ENCODE measurements at places on chromosomes 13 and 19.

GRCh38 chr13:75461314-75461713, 20.7 kb downstream of the TBC1D4 start:
- DNase-seq = no peak

DNA sequence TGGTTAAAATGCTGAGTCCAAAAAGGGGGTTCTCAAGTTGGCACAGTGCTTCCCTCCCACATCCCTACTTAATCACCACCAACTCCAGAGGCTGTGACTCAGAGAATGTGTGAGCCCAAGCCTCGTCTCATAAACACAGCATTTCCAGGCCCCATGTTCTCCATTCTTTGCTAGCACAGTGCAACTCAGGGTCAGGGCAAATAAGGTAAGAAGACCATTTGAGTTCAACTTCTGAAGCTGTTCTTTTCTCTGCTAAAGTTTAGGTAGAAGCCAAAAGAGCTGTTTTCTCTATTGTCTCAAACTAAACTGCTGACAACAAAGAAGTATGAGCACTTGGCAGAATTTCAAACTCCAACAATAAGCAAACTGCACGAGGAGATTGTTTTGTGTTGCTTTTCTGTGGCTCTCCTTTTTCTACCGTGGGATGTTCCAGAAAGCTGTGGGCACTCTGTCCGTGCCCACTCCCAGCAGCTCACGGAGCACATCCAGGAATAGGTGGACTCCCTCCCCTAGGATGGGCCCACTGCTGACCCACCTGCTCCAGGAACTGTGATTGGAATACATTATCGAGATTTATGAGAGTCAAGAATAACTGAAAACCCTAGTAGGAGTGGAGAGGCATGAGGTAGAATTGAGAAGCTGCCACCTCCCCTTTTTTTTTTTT, 494.3 kb downstream of the COG6 start:
- peak; percentile 9 for DNase-seq

DNA sequence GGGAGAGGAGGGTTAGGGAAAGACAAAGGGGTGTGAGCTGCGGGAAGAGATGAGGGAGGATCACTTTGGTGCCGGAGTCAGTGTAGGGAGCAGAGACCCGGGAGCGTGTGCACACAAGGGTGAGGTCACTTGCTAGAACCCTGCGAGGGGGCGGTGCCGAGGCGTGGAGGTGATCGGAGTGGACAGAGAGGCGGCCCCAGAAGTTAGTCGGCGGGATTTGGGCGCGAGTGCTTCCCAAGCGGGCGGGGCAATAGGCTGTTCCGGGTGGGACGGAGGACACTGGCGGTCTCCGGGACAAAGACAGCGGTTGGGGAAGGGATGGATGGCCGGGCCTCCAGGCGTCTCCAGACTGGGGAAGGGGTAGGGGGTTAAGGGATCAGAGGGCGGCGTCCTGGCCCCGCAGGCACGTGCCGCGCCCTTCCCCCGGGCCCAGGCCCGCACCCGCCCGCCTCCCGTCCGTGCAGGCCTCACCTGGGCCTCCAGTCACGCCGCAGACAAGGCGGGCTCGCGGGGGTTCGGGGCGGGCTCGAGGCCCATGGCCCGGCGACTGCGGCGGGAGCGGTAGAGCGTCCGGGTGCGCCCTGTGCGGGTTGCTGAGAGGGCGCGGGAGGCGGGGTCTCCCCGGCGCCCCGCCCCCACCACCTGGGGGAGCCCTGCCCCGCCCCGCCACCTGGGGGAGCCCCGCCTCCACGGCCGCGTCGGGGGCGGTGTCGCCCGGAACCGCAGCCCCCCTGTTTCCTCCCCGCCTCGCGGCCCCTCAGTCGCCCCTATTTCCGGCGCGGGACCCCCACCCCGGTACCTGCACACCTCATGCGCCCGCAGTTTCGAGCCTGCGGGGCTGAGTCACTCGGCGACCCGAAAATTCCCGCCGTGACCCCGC, at the start of gene LPAR2:
Gene LPAR2 (minus strand): TSS at position 600 of the 880 bp plus-strand sequence. CDS start 945 bp downstream, outside the sequence.
- DNase-seq = no peak

- DNase-seq = no peak
Measured at GRCh38 chr19:15935167-15935702, 906 bp upstream of the CYP4F11 start.

GRCh38 chr13:43240278-43240677, 216.9 kb downstream of the DNAJC15 start:
- no peak for DNase-seq

- DNase-seq = no peak
Measured at GRCh38 chr13:25037057-25037813, 58.7 kb upstream of the PABPC3 start.

- DNase-seq = no peak
Measured at GRCh38 chr13:33743438-33744368, 74.2 kb upstream of the RFC3 start.

DNA sequence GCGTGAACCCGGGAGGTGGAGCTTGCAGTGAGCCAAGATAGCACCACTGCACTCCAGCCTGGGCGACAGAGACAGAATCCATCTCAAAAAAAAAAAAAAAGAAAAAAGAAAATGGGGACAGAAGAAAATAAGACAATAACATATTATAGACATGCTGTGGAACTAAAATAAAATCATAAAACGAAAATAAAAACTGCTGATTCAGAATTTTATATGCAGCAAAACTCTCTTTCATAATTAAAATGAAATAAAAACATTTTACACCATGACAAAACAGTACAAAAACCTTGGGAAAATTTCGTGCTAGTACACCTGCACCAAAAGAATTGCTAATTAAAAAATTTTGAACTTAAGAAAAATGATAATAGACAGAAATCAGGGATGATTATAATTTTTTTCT, 2245.1 kb downstream of the PCDH9 start:
- no peak for DNase-seq

GRCh38 chr13:111034811-111035210, 80.3 kb upstream of the ARHGEF7 start:
- DNase-seq = no peak

DNA sequence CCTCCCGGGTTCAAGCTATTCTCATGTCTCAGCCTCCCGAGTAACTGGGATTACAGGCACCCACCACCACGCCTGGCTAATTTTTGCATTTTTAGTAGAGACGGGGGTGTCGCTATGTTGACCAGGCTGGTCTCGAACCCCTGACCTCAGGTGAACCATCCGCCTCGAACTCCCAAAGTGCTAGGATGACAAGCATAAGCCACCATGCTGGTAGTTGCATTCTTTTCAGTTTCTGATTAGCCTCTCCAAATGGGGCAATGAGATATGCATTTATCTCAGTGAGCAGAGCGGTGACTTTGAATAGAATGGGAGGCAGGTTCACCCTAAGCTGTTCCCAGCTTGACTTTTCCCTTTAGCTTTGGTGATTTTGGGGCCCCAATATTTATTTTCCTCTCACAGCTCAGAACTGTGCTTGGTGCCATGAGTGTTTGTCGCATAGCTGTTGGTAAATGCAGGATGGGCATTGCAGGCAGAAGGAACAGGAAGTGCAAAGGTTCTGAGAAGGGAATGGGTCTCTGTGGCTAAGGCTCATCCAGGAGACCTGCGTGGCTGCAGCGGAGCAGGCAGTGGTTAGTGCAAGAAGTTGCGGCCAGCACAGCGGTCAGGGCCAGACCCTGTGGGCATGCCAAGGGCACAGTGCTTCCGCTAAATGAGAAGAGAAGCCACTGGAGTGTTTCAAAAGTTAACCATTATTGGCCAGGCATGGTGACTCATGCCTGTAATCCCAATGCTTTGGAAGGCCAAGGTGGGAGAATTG, 20.7 kb downstream of the LYPD3 start:
- no peak for DNase-seq

DNA sequence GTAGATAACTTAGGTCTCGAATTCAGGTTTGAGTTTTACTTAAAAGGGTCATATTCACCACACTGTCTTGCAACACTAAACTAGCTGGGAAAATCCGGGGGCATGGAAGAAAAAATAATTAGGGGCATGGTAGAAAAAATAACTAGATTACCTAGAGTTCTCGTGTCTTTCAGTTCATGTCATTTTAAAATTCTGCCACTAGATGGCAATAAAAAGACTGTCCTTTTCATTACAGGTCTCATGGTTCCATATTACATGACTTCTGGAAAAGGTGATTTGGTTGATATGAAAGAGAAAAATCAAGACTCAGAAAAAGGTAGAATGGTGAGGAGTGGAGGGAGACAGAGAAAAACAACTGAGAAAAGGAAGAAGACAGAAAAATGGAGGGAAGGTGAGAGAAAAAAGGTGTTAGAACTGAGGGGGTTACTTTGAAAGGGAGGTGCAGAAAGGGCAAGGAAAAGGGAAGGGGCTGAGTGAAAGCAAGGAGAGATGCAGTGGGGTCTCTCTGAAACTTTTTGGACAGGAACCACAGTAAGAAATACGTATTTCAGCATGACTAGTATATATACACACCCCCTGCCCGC, 299.0 kb downstream of the KLF12 start:
- no peak for DNase-seq

DNA sequence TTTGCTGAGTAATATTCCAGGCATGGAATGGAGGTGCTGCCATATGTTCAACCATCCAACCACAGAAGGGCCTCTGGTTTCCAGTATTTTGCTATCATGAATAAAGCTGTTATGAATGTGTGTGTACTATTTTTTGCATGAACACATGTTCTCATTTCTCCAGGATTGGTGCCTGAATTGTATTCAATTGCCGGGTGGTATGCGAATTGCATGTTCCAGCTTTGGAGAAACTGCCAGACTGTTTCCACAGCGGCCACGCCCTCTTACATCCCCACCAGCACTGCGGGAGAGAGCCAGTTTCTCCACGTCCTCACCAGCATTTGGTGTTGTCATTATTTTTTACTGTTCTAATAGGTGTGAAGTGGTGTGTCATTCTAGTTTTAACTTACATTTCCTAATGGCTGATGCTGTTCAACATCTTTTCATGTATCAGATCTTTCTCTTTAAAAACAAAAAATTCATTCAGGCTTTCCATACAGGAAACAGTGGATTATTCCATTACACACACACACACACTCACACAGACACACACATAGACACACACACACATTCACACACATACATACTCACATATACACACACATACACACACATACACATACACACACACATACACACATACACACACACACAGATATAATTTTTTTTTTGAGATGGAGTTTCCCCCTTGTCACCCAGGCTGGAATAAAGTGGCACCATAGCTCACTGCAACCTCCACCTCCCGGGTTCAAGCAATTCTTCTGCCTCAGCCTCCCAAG, 154.1 kb downstream of the PTPRS start:
- DNase-seq = no peak

DNA sequence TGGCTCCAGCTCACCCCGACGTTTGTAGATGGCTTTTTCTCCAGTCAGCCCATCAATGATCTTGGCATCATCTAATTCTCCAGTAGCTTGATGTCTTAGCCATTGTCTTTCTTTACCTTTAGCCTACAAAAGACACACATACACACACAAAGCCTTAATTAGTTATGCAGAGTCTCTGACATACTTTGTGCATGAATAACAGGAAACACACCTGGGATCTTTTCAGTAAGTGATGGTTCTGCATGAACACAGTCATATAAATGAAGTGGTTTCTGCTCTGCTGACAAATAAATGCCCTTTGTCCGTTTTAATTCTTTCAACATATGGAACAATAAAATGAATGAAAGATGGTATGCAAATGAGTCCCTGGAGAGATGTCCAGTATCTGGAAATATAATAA, 133.3 kb downstream of the RGCC start:
- no peak for DNase-seq

DNA sequence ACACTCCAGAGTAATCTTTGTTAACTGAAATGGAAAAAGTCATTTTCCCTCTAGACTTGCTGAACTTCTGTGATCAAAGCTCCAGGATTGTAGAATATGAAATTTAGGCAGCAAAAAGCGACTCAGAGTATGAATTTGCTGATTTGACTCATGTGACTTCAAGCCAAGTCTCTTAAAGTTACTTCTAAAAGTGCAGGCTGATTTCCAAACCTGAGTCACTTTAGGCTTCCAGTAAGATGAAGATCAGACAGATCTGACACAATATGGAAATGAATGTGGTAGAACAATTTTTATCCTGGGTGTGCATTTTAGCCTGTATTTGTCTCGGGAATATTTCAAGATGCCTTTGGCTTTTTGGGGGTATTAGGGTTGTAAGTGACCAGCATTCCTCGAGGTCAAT, 151.0 kb upstream of the TMTC4 start:
- no peak for DNase-seq

GRCh38 chr13:62653371-62653770, 1237.7 kb upstream of the PCDH20 start:
- DNase-seq = no peak

- peak; percentile 65 for DNase-seq
Measured at GRCh38 chr19:1302533-1303239, 17.0 kb downstream of the EFNA2 start.

DNA sequence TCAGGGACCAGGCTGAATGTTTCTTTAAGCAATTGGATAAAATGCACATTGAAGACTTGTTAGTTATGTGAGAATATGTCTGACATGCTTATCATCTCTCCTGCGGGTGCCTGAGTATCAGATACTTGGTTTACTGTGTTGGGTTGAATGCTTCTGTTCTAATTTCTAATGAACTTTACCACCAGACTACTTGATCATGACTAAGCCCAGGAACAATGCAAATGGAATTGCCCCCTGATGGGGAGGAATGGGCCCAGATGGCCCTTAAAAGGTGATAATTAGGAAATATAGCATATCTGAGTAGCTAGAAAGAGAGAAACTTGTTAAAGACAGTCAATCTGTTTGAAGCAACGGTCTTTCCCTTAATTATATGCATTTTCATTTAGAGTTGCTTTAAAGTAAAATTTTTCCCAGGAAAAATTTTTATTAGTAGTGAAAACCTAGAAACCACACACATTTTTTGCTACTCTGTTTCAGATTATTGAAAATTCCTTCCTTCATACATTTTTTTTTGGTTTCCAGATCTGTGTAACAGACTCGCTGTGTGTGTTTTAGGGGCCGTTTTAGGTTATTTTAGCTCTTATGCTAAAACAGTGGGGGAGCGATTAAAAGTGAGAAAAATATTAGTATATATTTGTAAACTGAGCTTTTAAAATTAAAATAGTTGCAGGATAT, 186.6 kb downstream of the TM9SF2 start:
- DNase-seq = no peak

DNA sequence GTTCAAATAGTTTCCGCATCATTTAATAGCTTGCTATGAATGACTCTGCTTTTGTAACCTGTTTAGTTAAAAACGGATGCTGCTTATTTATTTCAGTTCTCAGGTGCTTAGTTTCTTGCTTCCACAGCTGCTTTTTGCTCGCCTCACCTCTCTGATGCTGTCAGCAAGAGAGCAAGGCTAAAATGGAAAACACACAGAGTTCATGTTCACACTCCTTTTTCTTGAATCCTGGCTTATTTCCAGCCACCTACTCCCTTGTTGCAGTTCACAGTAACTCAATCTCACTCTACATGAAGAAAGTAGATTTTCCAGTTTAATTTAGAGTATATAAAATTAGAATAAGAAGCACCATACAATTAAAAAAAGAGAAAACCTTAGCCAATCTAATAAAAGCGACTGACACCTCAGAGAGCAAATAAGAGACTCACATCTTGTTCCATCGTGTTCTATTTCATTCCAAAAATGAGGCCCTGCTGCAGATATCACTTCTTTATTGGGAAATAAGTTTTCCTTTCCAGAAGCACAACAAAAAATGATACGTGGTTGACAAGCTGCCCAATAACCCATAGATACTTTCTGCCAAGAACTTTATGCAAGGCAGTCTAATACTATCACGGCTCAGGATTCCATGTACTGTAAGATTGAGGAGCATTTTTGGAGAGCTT, 326.1 kb upstream of the SLITRK1 start:
- no peak for DNase-seq
